ENCODE measurements at places on chromosomes 4 and X. TPM values are rescaled to one million over a fixed set of nuclear protein-coding genes. Genes with fewer than 3 reads are reported as not detected.
A peak's percentile ranks its signal among the peaks of the same experiment; 100 is the strongest.

DNA sequence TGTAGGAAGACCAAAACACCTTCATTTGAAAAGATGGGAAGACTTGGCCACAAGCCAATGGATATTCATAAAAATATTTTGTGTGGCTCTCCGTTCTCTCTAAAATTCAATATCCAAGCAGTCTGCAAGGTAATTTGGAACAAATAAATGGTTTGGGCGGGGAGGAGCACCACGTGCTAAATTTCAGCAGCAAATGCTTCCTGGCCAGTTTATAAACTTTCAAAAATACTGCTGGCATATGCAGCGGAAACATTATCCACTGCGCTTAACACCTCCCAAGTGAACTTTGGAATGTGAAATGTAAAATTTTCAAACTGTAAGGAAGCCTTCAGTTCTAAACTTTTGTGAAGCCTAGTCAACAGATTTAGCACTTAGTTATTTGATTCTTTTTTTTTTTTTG lies 191.0 kb downstream of the NSUN7 start:
- H3K36me3 ChIP-seq = no peaks in the 10 kb centered on the region
- no peaks in the 10 kb centered on the region for H3K27me3 ChIP-seq
- no peak overlapping the region for H3K4me3 ChIP-seq
- H3K27ac ChIP-seq = peak overlapping the region; percentile 48
- no peak for DNase-seq

- H3K4me3 ChIP-seq = peak overlapping the region; percentile 47
- DNase-seq = no peak
- peak overlapping the region; percentile 80 for H3K27ac ChIP-seq
- H3K36me3 ChIP-seq = no peaks in the 10 kb centered on the region
- no peaks in the 10 kb centered on the region for H3K4me1 ChIP-seq
- no peaks in the 10 kb centered on the region for H3K27me3 ChIP-seq
Observed at GRCh38 chrX:134460862-134461220, 876 bp downstream of the HPRT1 start.

GRCh38 chr4:57044279-57044678 lies 65.6 kb downstream of the POLR2B start:
- DNase-seq = no peak
- no peaks in the 10 kb centered on the region for H3K27me3 ChIP-seq
- H3K4me3 ChIP-seq = no peak overlapping the region
- no peaks in the 10 kb centered on the region for H3K4me1 ChIP-seq
- no peaks in the 10 kb centered on the region for H3K36me3 ChIP-seq

- no peak overlapping the region for H3K4me3 ChIP-seq
- DNase-seq = no peak
- no peaks in the 10 kb centered on the region for H3K36me3 ChIP-seq
- H3K27me3 ChIP-seq = no peaks in the 10 kb centered on the region
Observed at GRCh38 chrX:117707948-117708743, 408.5 kb downstream of the KLHL13 start.

GRCh38 chr4:82718162-82718940 lies 80.2 kb downstream of the SCD5 start:
- no peaks in the 10 kb centered on the region for H3K36me3 ChIP-seq
- DNase-seq = peak; percentile 67
- no peaks in the 10 kb centered on the region for H3K27me3 ChIP-seq
- no peaks in the 10 kb centered on the region for H3K4me1 ChIP-seq

GRCh38 chr4:42824278-42824977 lies 68.1 kb upstream of the GRXCR1 start:
- no peaks in the 10 kb centered on the region for H3K27me3 ChIP-seq
- no peak overlapping the region for H3K4me3 ChIP-seq
- H3K27ac ChIP-seq = no peak overlapping the region
- no peaks in the 10 kb centered on the region for H3K36me3 ChIP-seq

DNA sequence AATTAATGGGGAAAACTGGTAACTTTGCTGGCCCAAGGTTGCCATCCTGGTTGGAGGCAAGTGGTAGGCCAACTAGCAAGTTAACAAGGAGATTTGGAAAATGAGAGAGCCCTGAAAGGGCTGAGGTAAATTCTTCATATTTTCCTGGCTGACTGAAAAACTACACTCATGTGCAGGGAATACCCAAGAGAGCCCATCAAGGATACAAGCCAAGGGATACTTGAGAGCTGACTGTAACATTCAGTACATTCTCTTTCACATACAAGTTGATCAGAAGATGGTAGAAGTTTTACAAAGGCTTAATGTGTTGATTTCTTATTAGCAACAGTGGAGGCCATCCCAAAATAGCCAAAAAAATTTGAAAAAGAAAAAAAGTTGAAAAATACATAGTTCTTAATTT lies 33.3 kb downstream of the IL2 start:
- H3K36me3 ChIP-seq = no peaks in the 10 kb centered on the region
- H3K27me3 ChIP-seq = no peaks in the 10 kb centered on the region
- no peak for DNase-seq
- no peak overlapping the region for H3K27ac ChIP-seq
- no peak overlapping the region for H3K4me3 ChIP-seq

GRCh38 chrX:72313707-72314641 lies 8.3 kb upstream of the CITED1 start:
- no peaks in the 10 kb centered on the region for H3K4me1 ChIP-seq
- H3K36me3 ChIP-seq = no peaks in the 10 kb centered on the region
- H3K27me3 ChIP-seq = peaks cover 4% of the 10 kb centered on the region
- no peak overlapping the region for H3K27ac ChIP-seq

DNA sequence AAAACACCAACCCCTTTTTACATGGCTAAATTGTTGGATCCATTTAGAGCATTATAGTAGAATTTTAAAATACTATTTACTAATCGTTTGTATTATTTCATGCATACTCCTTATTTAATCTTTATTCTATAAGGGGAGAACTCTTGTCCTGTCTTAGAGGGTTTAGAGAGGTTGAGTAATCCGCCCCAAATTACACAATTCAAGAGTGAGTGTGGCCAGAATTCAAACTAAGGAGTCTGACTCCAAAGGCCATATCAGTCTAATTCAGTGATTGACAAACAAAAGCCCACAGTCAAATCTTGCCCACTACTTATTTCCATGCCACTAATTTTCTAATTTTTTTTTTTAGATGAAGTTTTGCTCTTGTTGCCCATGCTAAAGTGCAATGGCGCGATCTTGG lies 33.7 kb upstream of the NEIL3 start:
- H3K36me3 ChIP-seq = no peaks in the 10 kb centered on the region
- DNase-seq = no peak
- no peak overlapping the region for H3K4me3 ChIP-seq
- no peaks in the 10 kb centered on the region for H3K4me1 ChIP-seq

DNA sequence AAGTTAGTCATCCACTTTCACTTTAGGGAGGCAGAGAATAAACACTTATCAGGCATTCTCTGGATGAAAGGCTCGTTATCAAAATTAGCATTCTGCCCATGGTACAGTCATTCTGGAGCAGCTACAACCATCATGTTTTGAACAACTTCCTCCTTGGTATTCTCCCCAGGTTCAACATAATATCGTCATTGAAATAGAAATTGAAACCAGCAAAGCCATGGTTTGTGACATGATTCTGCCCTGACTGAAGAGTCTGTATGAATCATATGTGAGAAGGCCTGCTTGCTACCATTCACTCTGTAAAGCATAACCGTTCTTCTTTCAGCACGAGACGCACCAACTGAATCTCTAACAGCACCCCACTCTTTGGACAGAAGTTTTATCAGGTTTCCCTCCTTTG lies 127.5 kb upstream of the RADX start:
- no peaks in the 10 kb centered on the region for H3K36me3 ChIP-seq
- H3K4me1 ChIP-seq = no peaks in the 10 kb centered on the region
- DNase-seq = no peak

DNA sequence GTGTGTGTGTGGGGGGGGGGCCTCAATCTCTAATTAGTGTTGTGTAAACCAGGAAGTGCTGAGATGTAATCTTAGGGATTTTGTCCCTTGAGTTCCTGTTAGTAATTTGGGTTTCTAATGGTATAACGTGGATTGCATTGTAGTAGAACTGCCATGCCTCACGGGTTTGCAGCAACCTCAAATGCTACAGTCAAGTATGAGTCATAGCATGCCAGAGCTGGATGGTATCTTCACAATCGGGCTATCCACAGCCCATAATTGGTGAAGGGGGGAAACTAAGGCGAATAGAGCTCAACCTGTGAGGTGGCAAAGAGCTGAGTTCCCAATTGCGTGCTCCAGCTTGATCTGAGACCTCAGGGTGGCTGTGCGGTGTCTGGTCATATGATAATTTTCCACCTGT lies 2.2 kb upstream of the FMR1NB start:
- no peaks in the 10 kb centered on the region for H3K4me1 ChIP-seq
- no peak for DNase-seq
- H3K4me3 ChIP-seq = no peak overlapping the region
- no peaks in the 10 kb centered on the region for H3K36me3 ChIP-seq
- no peak overlapping the region for H3K27ac ChIP-seq

GRCh38 chr4:31365006-31365690 lies 645.0 kb downstream of the PCDH7 start:
- no peaks in the 10 kb centered on the region for H3K27me3 ChIP-seq
- DNase-seq = no peak
- no peak overlapping the region for H3K4me3 ChIP-seq
- no peaks in the 10 kb centered on the region for H3K4me1 ChIP-seq

Gene PPP4R3C
- total RNA-seq = not detected

Gene LRAT
- total RNA-seq = not detected

Gene NSDHL
- total RNA-seq = 12.6 TPM

Gene ZNF157
- 2.4 TPM for total RNA-seq

Gene GNRHR
- not detected for total RNA-seq

Gene F11
- 0.67 TPM for total RNA-seq

Gene XKRX
- 0.24 TPM for total RNA-seq

Measured in uterus (tissue), 4 donors.